Effector memory CD4-positive, alpha-beta T cell (primary cell): ENCODE measurements at places on chromosomes 1 and 21.

DNA sequence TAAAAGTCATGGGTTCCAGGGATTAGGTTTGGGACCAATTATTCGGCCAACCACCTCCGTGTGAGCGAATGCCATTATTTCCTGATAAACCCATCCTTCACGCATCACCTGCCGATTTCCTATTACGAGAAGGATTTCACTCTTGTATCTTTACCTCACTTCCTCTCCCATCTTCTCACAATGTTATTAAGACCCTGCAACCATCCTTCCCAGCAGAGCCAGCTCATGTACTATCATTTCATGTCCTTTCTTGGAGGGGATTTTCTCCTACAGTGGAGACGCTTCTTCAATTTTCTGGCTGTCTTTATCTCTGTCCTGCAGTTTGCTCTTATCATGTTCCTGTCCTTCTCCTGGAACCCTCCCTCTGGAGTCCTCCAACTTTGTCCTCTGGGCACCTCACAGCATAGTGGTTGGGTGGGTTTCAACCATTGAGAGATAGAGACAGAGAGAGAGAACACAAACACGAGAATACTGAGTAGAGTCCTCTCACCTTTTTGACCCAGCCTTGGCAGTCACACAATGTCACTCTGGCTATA, 192.2 kb downstream of the DYRK1A start:
- no peak for DNase-seq

DNA sequence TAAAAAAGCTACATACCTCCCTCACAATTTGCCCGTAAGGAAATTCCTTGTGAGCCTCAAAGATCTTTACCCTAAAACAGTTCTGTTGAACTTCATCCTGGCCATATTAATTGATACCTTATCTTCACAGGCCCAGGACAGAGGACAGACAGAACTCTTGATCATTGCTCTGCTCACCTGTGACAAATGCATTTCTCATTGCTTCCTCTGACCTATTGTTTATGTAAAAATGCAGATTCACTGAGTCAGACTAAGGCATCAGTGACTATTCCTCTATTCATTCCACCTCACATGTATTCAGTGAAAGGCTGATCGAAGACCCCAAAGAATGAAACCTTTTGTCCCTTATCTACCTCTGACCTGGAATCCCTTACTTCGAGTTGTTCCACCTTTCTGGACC, 61.0 kb downstream of the BACH1 start:
- no peak for DNase-seq

DNA sequence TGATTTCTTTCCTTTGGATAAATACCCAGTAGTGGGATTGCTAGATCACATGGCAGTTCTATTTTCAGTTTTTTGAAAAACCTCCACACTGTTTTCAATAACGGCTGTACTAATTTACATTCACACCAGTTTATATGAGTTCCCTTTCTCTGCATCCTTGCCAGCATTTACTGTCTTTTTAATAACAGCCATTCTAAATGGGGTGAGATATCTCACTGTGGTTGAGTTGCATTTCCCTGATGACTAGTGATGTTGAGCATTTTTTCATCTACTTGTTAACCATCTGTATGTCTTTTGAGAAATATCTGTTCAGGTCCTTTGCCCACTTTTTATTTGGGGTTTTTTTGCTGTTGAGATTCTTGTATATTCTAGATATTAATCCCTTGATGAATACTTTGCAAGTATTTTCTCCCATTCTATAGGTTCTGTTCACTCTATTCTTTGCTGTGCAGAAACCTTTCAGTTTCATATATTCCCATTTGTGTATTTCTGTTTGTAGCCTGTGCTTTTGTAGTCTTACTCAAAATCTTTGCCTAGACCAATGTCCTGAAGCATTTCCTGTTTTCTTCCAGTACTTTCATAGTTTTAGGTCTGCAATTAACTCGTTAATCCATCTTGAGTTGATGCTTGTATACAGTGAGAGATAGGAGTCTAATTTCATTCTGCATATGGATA, 7.3 kb downstream of the HENMT1 start:
- DNase-seq: no peak

DNA sequence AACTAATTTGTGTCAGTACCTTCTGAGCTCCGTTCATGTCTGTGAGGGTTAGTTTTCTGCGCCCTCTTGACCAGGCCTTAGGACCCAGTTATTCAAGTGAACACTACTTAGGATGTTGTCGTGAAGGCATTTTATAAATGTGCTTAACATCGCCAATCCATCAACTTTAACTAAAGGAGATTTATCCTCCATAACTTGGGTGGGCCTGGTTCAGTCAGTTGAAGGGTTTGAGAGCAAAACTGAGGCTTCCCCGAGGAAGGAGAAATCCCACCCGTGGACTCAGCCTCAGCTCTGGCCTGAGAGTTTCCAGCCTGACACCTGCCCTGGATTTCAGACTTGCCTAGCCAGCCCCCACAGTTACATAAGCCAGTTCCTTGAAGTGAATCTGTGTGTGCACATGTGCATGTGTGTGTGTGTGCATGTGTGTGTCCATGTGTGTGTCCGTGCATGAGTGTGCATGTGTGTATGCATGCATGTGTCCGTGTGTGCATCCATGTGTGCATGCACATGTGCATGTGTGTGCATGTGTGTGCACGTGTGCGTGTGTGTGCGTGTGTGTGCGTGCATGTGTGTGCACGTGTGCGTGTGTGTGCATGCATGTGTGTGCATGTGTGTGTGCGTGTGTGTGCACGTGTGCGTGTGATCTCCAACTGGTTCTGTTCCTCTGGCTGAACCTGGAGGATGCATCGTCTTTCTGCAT, 62.1 kb upstream of the PDE9A start:
- no peak for DNase-seq

DNA sequence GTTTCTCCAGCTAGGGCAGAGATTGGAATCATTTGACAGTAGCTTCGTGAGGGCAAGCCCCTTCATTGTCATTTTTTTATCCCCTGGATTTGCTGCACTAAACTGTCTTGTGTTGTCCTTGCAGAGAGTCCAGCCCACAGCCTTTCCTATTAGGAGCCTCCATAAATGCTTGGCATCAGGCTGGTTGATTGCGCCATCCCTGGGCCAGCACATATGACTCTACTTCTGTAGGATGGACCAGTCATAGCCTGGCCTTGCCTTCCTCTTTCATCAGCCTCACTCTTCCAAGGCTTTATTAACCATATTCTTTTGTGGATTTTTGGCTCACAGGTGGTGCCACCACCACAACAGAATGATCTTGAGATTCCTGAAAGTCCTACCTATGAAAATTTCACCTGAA, 31.4 kb downstream of the LY9 start:
- DNase-seq: no peak

GRCh38 chr1:172674831-172675613, 16.1 kb downstream of the FASLG start:
- no peak for DNase-seq

GRCh38 chr1:179814546-179814838, 63.1 kb downstream of the TOR1AIP2 start:
- DNase-seq: no peak

- no peak for DNase-seq
These were observed 26.9 kb downstream of the IGSF21 start for GRCh38 chr1:18134324-18135046.

- DNase-seq: no peak
These were observed 67.0 kb downstream of the ST3GAL3 start for GRCh38 chr1:43774359-43774758.

DNA sequence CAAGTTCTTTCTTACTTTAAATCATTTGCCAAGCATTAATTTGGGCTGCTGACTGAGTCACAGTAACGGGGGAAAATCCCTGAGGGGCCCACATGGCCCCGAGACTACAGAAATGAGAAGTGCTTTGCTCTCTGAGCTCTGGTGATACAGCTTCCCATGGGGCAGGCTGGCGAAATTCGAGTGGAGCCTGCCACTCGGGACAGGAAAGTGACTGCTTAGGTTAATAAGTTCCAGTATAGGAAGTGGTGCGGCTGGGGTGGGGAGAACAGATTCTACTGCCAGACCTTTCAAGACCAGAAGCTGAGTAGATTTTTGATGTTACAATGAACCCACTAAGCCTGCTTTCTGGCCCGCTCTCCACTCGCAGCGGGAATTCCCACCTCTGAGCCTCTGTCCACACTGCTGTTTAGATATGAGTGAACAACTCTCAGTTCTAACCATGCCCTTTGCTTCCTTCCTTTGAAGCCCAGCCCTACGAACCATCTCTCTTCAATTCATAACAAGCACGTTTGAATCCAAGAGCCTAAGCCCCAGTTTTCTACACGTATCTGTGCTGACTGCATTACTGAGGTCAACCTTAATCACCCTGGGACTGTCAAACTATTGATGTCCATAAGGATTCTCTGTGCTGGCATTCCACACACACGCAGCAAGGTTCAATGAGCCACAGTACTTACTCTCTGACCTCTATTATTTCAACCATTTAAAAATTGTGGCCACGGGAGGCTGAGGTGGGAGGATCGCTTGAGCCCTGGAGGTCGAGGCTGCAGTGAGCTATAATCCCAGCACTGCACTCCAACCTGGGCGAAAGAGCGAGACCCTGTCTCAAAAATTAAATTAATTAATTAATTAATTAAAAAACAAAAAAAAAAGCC, 9.6 kb downstream of the ZBTB17 start:
- DNase-seq: peak; percentile 46

GRCh38 chr1:215269955-215270354, 187.4 kb downstream of the KCNK2 start:
- DNase-seq: no peak

GRCh38 chr1:89932598-89933364, 62.1 kb upstream of the ZNF326 start:
- no peak for DNase-seq

DNA sequence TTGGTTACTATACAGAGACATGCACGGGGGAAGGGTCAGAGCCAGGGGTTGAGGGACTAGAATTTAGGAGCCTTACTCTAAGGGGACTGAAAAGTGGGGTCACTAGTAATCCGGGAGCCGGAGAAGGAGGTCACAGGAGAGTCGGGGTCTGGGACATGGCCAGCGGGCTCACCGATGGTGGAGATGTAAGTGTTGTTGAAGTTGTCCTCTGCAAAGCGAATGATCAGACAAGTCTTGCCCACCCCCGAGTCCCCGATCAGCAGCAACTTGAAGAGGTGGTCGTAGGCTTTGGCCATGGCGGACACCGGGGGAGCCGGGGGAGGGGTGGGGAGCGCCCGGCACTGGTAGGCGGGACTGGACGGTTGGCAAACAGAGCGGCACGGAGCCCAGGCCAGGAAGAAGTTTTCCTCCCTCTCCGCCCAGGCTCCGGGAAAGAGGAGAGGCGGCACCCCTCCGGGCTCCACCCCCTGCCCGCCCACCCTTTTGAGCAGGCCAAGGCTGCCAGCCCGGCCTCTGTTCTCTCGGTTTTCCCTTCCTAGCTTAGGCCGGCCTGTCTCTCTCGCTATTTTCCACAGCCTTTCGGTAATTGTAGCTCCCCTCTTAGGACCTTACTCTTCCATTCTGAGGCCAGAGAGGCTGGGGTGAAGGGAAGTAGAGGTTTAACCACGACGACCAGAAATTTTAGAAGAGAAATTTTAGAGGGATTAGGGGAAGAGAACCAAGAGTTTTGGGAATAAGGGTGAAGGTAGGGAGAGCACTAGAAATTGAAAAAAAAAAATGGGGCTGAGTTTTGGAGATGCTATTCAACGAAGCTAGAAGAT, at the start of gene RAB13:
RAB13 (minus strand) TSS at position 399 of the 821 bp plus-strand sequence; CDS start at position 296, 103 bp downstream.
- DNase-seq: no peak

- DNase-seq: no peak
These were observed 618 bp downstream of the C1orf226 start for GRCh38 chr1:162381941-162382750.

GRCh38 chr1:245469734-245470133, 314.9 kb downstream of the KIF26B start:
- DNase-seq: no peak

GRCh38 chr1:37009521-37009920, 24.8 kb downstream of the GRIK3 start:
- DNase-seq: no peak

DNA sequence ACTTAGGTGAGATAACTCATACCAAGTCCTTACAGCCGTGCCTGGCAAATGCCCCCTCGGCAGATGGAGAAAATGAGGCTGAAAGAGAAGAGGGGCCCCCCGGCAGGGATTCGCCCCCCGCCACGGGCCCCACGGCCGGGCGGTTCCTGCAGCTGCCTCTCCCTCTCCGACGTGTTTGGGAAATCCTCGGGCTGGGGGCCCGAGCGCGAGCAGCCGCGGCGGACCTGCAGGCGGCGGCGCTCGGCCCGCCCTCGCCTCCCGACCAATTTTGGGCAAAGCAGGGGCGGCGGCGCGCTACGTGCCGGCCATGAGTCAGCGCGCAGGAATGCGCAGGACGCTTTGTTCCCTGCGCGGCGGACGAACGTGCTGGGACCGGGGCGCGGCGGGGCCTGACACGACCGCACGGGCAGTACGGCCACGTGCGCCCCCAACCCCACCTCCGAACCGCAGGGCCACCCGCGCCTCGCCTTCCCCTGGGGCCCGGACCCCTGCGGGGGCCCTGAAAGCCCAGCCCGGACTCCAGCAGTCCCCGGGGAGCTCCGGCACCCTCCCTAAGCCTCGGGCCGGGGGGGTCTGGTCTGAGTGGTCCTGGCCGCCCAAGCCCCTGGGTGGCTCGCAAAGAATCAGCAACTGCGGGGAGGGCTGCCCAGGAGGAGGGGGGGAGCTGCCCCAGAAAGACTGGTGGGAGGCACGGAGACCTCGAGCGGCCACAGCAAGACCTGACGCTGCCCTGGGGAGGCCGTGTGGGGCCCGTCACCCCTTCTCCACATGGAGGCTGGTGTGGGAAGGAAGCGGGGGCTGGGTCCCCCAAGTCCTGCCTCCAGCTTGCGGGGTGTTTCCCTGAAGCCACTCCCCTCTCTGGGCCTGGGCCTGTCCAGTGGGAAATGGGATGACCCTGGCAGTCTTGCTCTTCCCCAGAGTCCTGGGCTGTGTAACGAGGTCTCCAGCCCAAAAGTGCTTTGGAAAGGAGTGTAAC, 11.9 kb upstream of the EDN2 start:
- no peak for DNase-seq

DNA sequence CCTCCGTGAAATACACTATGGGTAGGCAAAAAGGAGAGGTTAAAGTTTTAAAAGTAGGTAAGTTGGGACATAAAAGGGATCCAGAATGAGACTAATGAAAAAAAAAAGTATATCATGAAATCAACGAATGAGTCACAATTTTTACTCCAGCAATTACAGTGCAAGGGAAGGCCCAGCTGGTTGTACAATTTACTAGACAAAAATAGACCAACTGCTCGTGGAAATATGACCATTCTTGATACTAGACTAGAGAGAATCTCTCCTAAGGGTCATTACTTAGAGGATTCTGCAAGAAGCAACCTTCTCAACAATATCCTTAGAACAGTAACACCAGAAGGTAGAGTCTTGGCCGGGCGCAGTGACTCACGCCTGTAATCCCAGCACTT, 55.1 kb upstream of the EFHD2 start:
- DNase-seq: no peak
